ENCODE measurements at places on chromosomes 1 and 21.

DNA sequence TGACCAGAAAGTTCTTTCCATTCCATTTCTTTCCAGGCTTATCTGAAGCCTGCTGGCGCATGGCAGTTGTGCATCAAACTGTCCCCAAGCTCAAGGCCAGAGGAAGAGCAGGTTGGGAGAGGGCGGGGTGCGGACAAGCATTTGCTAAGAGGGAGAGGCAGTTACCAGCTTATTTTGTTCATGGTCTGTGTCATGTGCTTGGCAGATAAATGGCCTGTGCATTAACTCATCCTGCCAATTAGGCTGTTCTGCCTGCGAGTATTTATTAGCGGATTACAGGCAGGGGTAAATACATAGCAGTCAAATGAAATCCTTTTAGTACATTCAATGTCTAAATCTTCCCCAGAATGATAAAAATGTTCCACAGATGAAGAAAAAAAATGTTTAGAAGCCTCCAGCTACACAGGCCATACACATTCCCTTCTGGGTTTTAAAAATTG is 48.9 kb upstream of the B3GALNT2 start:
- DNase-seq: no peak

DNA sequence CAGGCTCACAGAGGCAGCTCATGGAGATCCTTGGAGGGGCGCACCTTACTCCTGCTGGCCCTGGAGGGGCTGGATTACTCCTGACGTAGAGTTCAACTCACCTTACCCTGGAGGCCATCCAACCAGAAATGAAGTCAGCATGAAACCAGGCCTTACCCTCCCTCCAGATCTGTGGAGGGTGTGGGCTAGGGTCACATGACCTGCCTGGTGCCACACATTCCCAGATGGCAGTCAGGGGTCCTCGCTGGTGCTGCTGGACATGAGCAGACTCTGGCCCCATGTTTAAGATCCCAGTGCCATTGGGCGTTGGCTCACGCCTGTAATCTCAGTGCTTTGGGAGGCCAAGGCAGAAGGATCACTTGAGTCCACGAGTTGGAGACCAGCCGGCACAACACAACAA is 4.5 kb downstream of the C21orf58 start:
- DNase-seq: no peak

- no peak for DNase-seq
Measured at GRCh38 chr1:10973956-10974881, 38.2 kb upstream of the TARDBP start.

- DNase-seq: no peak
Measured at GRCh38 chr1:145961425-145962156, 2.8 kb downstream of the ANKRD34A start.

GRCh38 chr1:17108786-17109185 is 10.5 kb downstream of the PADI2 start:
- no peak for DNase-seq

DNA sequence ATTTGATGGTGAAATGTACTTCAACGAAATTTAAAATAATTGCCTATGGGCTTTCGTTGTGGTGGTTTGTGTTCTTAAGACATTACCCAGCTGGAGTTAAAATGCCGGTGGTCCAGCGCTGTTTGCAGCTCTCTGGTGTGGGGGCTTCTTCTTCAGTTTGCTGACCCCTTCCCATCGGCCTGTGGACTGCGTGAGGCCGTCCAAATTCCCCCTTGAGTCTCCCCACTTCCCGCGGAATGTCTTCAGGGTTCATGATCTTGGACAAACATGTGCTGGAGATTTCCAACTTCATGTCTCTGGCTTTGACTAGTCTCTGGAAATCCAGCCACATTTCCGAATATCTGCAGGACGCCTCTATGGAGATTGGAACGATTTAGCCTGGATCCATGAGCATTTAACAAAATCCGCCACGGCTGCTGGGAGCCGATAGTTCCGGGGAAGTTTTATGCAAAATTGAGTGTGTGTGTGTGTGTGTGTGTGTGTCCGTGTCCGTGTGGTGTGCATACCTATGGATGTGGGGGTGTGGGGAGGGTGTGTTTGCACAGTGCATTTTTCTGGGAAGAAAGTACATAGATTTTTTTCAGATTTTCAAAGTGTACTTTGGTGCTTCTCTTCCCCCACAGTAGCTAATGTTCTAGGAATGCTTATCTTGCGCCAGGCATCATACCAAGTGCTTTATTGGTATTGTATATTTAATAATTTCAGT is 117.2 kb downstream of the PCP4 start:
- no peak for DNase-seq
